Neural progenitor cell (in vitro differentiated cells): ENCODE measurements at places on chromosomes 11 and 22. TPM values are rescaled to one million over a fixed set of nuclear protein-coding genes. Genes with fewer than 3 reads are reported as not detected.

DNA sequence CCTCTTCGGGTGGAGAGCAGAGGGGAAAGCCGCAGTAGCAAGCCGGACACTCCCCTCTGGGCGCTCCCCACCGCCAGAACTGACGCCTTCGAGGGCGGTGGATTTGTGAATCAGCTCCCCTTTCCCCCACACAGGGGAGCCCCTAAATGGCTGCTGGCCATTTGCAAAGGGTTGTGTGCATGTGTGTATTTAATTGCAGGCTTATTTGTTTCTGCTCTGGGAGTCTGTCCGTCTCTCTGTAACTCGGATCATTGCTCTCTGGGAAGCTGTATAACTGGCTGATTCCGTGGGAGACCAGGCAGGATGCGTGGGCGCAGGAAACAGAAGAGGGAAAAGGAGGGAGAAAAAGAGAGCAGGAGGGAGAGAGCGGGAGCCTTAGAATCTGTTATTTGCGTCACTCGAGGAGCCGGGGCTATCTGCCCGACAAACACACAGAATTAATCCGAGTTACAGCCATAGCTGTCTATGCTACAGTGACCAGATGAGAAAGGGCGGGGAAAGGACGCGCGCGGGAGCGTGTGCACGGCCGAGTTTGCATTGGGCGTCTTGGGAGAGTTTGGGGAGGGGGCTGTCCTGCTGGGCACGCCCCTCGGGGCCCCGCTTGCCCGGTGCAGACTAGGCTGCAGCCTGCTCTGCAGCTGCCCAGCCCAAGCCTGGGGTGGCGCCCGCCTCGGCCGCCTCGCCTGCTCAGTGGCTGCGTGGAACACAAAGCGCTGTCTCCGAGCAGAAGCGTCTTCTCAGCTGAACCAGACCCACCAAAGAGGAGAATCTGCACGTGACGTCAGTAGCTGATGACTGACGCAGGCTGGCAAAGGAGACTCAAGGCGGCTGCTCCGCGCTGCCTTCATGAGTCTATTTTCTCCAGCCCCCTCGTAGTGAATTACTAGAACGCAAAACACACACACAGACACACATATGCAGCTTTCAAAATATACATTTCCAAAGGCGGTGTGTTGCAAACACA lies 105.3 kb upstream of the HSD17B12 start:
- peak; percentile 87 for DNase-seq

DNA sequence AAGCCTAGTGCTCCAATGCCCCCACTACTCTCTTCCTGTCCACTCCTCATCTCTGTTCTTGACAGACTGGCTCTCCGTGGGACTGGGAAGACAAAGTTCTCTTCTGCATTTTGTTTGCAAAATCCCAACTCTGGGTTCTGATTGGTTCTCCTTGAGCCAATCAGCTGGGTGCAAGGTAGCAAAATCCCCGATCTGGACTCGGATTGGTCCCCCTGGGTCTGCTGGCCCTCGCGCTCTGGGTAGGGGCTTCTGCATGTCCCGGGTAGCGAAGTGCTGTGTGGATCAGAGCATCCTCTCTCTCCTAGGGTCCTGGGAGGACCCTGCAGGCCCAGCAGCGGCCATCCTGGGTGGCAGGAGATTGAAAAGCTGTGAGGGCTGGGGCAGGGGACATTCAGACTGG lies 22.3 kb upstream of the A4GALT start:
- DNase-seq: peak; percentile 69

DNA sequence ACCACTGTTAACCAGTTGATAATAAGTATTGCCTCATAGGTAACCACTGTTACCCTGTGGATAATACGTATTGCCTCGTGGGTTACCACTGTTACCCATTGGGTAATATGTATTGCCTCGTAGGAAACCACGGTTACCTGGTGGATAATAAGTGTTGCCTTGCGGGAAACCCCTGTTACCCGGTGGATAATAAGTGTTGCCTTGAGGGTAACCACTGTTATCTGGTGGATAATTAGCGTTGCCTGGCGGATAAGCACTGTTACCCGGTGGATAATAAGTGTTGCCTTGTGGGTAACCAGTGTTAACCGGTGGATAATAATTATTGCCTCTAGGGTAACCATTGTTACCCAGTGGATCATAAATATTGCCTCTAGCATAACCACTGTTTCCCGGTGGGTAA lies 27.3 kb upstream of the NXPE4 start:
- DNase-seq: no peak

DNA sequence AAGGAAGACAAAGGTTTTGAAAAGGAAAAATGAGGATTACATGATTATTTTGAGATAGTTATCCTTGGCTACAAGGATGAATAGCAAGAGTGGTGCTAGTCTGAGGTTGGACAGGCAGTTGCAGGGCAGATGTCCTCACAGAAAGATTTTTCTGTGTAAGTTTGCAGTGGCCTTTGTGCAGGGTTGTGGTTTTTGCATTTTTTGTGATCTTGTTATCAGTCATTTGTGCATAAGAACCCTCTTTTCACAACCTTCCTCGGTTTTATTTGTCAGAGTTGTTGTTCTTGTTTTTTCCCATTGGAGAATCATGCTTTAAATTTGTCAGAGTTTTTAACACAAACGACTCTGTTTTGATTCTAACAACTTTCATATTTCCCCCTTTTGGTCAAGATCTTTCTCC lies 1.4 kb downstream of the CCDC134 start:
- no peak for DNase-seq

DNA sequence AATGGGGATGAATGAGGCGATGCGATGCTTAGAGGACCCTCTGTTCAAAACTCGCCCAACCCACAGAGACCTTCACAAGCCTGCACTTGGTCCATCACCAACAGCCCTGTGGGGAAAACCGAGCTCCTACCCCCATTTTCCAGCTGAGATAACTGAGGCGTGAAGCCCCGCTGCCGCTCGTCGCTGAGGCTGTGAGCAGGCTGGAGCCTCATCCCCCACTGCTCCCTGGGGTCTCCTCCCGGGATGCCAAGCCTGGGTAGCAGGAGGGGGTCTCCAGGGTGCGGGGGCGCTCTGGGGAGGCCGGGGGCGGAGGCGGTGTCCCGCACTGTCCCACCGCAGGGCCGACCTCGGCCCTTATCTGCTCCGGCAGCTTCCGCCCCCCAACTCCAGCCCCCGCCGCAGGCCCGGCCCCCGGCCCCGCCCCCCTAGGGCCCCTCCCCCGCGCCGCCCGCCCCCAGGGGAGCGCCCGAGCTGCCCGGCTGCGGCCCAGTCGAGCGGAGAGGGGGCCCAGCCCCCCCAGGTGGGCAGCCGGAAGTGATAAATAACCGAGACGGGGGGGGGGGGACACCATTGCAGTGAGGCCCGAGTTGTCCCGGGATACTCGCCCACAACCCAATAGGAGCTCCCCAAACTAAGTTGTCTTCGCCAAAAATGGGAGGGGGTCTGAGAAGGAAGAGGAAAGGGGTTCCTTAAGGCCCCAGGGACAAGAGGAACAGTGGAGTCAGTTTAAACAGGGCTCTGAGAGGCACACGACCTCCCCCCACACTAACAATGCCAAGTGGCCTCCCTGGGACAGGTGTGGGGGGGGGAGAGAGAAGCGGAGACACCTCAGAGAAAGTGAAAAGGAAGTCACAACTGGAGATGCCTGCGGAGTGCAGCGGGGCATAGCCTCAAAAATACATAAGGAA lies 8.3 kb upstream of the SLC39A13 start:
- DNase-seq: peak; percentile 53

- no peak for DNase-seq
Measured at GRCh38 chr11:92692826-92693546, 276.5 kb upstream of the MTNR1B start.

DNA sequence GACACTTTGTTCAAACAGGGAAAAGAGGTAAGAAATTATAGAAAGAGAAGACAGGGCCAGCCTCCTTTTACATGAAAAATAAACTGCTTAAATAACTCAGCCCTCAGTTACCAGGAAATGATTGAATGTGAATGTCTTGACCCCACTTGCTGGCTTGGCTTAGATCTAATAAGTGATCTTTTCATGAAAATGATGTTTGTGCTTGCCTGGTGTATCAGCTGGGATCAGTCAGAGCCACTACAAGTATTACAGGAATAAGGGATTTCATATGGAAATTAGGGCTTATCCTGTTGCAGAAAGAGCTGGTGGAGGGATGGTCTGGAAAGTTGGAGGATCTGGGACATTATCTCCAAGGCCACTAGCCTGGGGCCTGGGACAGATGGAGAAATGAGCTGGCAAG lies 51.8 kb downstream of the COMMD9 start:
- no peak for DNase-seq

- DNase-seq: no peak
Measured at GRCh38 chr11:69512136-69512535, 30.7 kb downstream of the LINC01488 start.

DNA sequence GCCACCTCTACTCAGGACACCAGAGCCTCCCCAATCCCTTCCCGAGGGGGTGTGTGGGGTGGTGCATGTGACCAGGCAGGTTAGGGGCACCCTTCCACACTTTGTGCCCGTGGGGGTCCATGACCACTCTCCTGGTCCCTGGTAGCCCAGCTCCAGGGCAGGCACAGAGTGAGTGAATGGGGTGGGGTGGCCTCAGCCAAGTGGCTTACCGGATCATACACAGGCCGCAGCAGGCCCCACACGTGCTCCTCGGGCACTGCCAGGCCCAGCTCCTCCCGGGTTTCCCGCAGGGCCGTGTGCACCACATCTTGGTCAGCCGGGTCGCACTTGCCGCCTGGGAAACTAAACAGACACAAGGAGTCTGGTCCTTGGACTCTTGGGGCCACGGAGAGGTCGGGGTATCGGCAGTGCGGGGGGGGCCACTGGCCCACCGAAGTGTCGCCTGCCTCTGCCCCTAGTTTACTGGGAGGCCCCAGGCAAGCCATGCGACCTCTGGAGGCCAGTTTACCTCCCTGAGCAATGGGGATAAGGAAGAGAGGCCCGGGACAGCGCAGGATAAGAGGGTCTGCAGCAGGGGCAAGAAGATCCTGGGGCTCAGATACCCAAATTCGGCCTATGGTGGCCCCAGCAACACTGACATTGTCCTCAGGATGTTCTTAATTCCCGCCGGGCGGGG lies 889 bp downstream of the NUDT8 start:
- no peak for DNase-seq

DNA sequence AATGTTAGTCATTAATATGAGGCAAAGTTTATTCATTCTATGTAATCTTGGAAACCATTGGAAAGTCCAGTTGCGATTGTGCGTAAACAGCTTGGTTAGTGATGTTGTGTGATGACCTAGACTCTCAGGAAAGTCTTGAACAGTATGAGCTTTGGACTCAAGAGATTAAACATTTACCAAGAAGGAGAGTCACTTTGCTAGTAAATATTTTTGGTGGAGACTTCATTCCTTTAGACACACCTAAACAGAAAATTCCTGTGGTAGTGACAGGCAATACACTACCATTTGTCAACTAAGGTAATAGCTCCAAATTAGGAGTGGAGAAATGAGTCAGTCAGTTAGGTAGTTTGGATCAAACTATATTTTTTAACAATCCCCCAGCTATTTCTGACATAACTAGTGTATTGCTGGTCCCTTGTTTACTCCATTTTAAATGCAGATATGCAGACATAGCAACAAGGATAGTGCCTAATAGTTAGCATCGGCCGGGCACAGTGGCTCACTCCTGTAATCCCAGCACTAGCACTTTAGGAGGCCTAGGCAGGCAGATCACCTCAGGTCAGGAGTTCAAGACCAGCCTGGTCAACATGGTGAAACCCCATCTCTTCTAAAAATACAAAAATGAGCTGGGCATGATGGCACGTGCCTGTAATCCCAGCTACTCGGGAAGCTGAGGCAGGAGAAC lies 89.3 kb downstream of the ARHGAP42 start:
- no peak for DNase-seq

DNA sequence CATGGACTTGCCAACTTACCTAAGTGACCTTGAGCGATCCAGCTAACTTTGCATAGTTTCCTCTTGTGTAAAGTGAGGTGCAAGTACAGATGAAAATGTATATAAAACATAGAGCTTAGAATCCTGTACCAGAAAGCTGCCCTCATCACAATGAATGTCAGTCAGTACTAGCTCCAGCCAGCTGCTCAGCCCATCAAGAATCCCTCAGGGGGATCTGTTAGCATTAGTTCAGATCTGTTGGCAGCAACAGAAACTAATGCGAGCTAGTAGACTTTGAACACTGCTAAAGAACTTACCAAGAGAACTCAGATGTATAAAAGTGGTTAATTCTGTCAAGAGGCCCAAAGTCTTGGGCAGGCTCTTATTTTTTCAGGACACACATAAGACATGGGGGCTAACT lies 6.3 kb upstream of the C11orf91 start:
- no peak for DNase-seq

DNA sequence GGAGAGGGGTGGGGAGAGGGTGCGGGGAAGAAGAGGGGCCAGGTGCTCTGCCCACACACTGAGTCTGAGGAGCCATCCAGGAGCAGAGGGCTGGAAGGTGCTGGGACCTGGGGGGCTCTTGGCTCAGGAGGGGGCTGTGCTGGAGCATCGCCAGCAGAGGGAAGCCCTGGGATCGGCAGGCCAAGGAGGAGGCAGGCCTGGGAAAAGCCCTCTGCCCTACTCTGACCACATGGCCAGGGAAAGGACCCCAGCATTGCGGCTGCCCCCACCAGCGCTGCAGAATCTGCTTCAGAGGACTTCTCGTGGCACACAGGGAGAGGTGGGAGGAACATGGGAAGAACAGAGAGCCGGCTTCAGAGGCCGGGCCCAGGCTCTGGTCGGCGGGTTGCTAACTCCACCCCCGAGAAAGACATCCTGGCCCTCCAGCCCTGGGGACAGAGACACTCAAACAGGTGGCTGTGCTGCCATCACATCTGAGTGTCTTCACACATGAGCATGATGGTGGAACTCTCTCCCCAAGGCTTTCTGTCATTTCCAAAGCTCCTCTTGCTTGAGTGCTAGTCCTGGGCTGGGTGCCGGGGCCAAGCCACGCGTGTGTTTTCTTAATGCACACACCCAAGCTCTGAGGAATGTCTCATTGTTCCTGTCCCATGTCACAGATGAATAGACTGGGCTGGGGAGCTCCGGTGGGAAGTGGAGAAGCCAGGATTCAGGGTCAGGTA lies 1378.0 kb downstream of the BRD1 start:
- no peak for DNase-seq

DNA sequence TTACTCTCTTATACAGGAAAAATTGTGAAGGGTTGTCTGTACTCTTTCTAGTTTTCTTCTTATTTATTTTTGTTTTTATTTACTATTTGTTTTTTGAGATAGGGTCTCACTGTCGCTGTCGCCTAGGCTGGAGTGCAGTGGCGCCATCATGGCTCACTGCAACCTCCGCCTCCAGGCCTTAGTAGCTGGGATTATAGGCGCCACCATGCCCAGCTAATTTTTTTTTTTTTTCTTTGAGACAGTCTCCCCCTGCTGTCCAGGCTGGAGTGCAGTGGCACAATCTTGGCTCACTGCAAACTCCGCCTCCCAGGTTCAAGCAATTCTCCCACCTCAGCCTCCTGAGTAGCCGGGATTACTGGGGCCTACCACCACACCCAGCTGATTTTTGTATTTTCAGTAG lies 18.4 kb downstream of the CUL5 start:
- DNase-seq: no peak

SLC25A22 gene
- 11.0 and 38.4 TPM in 2 replicates for total RNA-seq

PRRG4 gene
- total RNA-seq: 0.06 and 0.19 TPM in 2 replicates

ROBO4 gene
- not detected in 2 replicates for total RNA-seq

CLDN5 gene
- total RNA-seq: 0.69 and 4.1 TPM in 2 replicates

SPA17 gene
- 53.3 and 67.2 TPM in 2 replicates for total RNA-seq

OR6A2 gene
- 0.36 and 0.50 TPM in 2 replicates for total RNA-seq
